Urothelium cell line (cell line): ENCODE measurements at places on chromosomes 1 and 21.

DNA sequence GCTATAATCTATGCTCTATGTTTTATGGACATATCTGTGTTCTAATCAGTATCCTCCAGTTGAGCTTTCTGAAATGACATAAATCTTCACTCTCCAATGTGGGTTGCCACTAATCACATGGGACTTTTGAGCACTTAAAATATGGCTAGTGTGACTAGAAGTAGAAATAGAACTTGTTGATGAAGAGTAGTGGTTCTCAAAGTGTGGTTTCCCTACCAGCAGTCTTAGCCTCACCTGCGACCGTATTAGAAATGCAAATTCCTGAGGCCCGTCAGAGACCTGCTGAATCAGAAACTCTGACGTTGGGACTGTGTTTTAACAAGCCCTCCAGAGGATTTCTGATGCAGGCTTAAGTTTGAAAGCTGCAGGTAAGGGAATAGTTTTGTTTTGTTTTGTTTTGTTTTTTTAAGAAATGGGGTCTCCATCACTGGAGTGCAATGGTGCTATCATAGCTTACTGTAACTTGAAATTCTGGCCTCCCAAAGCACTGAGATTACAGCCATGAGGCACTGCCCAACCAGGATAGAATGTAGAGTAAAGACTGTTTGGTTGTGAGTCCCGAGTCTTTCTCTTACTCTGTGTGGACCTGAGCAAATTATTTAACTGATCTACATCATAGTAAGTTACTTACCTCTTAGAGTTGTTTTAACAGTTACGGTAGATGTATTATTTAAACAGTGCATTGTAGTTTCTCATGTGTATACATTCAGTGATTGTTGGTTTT, 21.7 kb downstream of the GLRX2 start:
- DNase-seq = no peak

GRCh38 chr1:245588116-245588639, 433.4 kb downstream of the KIF26B start:
- DNase-seq = no peak

DNA sequence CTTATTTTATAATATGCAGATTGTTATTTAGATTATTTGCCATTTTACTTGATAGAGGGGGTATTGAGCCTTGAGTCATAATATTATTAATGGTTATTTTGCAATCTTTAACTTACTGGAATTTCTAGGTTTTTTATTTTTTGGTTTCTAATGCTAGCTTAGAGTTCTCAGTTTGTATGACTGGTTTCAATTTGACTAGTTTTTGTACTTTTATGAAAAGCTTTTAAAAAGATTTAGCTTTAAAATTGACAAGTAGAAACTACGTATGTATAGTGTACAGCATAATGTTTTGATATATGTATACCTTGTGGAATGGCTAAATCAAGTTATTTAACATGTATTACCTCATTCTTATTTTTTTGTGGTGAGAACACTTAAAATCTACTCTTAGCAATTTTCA, 41.5 kb downstream of the CEP350 start:
- DNase-seq = no peak

DNA sequence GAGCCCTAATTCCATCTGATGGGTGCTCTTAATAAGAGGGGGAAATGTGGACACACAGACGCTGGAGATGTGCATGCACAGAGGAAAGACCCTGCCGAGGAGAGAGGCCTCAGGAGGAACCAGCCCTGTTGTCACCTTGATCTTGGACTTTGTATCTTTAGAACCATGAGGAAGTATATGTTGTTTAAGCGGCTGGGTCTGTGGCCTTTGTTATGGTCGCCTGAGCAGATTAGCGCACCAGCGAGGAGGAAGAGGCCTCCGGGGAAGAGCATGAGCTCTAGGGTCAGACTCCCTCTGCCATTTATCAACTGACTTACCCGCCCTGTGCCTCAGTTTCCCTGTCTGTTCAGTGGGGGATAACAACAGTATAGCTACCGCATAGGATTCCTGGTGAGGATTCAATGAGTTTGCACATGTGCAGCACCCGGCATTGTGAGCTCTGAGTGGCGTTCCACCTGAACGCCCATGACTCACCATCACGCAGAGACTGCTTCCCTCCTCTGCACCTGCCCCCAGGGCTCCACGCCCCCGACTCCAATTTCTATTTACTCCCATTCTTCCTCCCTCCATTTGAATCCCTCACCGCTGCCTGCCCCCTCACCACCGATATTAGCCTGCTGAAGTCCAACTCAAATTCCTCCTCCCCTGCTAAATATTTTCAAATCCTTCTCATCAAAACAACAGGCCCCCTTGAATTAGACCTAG, 67.2 kb downstream of the ATP5PO start:
- DNase-seq = no peak

GRCh38 chr1:86757272-86757984, 53.1 kb downstream of the SH3GLB1 start:
- no peak for DNase-seq

DNA sequence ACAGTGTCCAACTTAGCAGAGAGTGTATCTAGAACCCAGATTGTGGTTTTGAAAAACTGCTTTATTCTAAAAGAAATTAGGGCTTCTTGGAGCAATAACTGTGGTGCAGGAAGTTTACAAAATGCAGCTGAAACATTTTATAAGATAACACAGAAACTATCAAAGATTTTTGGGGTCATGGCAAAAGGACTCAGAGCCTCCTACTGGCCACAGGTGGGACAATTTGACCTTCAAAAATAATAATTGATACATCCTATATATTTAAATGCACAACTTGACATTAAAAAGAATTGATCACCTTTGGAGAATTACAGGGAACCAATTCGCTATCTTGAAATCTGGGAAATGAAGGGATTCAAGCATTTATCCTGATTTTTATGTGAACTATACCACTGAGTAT, 235.2 kb downstream of the RPS6KC1 start:
- no peak for DNase-seq

DNA sequence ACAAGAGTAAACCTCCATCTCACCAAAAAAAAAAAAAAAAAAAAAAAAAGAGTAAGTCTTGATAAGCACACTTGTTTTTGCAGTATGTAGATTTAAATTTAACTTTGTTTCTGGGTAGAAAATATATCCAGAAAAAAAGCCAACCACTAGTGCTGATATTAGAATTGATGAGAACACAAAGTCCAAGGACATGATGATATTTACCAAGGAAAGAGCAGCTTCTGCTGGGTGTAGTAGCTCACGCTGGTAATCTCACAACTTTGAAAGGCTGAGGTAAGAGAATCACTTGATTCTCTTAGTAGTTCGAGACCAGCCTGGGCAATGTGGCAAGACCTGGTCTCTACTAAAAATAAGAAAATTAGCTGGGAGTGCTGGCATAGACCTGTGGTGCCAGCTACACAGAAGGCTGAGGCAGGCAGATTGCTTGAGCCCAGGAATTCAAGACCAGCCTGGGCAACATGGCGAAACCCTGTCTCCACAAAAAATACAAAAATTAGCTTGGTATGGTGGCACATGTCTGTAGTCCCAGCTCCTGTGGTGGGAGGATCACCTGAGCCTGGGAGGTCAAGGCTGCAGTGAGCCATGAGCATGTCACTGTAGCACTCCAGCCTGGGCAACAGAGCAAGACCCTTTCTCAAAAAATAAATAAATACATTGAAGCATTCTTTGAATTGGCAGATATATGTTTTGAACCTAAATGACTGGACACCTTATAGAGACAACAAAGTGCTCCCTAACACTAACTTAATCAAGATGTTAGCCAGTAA, 63.6 kb upstream of the CACYBP start:
- DNase-seq = no peak

GRCh38 chr21:45496968-45497845, 45.0 kb downstream of the SLC19A1 start:
- DNase-seq = no peak

- DNase-seq = no peak
Observed at GRCh38 chr1:235502601-235503402, 1.4 kb downstream of the B3GALNT2 start.

GRCh38 chr1:45820788-45821187, 17.4 kb downstream of the MAST2 start:
- DNase-seq = no peak

- no peak for DNase-seq
Observed at GRCh38 chr1:220462752-220463151, 65.2 kb upstream of the MARK1 start.

DNA sequence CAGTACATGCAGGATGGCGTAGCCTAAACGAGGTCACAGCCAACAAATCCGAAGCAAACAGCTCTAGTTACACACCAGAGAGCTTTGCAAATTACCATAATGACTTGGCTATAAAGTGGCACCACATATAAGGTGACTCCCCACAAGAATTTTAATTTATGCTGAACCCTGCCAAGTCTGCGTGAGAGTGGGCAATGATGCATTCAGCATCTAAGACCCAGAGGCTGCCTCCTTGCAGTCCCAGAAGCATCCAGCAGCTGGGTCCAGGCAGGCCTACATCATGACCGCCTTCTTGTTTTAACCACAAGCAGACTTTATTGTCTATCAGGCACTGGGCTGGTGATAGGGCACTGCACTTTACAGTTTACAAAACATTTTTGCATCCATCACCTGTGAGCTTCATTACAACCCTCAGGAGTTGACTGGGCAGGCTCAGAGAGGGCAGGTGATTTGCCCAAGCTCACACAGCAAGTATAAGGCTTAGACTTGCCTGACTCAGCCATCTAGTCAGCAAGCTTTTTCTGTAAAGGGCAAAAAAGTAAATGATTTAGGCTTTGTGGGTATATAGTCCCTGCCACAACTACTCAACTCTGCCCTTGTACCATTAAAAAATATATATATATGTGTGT, 134.6 kb downstream of the GLIS1 start:
- DNase-seq = no peak

- no peak for DNase-seq
Observed at GRCh38 chr21:41373763-41374162, 11.9 kb downstream of the MX2 start.

- DNase-seq = peak; percentile 97
Observed at GRCh38 chr1:200409761-200410565, at the start of gene ZNF281. Gene ZNF281 (minus strand): TSS chr1:200410036. CDS start chr1:200409705, 331 bp downstream.

GRCh38 chr1:160115545-160116282, at the start of gene ATP1A2:
Gene ATP1A2 (plus strand): TSS chr1:160115759. CDS start chr1:160115862, 103 bp downstream.
- DNase-seq = no peak

DNA sequence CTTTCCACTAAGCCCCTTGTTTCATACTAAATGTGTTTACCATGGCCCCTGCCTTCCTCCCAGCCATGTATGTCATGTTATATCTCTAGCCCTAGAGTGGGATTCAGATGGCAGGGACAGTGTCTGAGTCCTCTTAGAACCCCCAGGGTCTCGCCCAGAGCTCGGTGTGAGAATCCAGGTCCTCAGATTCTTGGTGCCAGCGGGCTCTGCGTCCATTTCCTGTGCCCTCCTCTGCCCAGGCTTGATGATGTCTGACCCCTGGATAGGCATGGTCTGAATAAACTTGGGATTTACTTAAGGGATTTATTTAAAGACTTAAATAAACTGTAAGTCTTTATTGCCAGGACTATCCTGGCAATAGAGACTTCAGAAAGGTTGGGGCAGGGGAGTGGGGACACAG, 6.2 kb upstream of the KISS1 start:
- DNase-seq = no peak

- DNase-seq = no peak
Observed at GRCh38 chr1:78622548-78622947, 2.3 kb downstream of the IFI44L start.

DNA sequence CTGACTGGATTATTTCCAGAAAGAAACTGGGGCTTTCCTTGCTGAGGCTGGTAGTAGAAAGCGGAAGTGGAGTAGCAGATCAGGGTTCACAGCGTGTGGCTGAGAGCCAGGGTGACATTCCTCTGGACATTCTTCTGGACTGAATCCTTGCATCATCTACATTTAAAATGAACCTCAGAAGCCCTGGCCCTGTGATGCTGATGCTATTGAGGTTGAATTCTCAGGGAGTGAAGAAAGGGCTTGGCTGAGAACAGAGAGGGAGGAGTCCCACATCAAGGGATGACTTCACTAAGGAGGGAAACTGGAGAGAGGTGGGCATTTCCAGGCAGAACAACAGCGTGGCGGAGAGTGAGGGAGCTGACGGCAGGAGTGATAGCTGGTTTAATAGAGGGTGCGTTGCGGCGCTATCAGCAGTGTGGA, 102.3 kb upstream of the LMO4 start:
- peak; percentile 87 for DNase-seq

DNA sequence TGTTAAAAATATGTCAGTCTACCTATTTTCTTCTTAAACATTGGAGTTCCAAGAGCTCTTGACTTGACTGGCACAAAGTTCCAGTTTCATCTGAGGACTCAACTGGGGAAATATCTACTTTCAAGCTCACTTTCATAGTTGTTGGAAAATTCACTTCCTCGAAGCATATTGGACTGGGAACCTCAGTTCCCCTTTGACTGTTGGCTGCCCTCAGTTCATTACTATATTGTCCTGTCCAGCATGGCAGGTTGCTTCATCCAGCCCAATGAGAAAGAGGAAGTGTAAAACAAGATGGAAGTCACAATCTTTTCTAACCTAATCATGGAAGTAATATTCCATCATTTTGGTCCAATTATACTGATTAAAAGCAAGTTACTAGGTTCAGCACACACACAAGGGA, 54.3 kb downstream of the ZNF697 start:
- DNase-seq = no peak

DNA sequence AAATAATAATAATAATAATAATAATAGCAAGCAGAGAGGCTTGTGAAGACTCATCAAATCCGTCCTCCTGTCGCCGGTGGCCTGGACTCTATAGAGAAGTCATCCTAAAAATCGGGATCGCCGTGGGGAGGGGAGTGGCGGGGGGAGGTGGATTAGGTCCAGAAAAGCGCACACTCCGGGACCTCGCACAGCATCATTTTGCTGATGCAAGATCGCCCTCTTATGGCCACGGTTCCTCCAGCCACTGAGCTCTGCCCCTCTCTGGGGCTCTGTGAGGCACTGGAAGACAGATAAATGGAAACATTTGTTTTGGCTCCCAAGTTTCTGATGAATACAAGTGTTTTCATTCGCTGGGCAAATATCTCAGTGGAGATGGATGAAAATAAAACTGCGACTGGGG, 612.0 kb downstream of the MATN1 start:
- peak; percentile 79 for DNase-seq

GRCh38 chr1:162150112-162150511, 80.6 kb downstream of the NOS1AP start:
- DNase-seq = no peak

GRCh38 chr1:82695443-82695842, 894.7 kb downstream of the ADGRL2 start:
- DNase-seq = no peak

- no peak for DNase-seq
Observed at GRCh38 chr1:40634901-40635655, 30.4 kb downstream of the RIMS3 start.

DNA sequence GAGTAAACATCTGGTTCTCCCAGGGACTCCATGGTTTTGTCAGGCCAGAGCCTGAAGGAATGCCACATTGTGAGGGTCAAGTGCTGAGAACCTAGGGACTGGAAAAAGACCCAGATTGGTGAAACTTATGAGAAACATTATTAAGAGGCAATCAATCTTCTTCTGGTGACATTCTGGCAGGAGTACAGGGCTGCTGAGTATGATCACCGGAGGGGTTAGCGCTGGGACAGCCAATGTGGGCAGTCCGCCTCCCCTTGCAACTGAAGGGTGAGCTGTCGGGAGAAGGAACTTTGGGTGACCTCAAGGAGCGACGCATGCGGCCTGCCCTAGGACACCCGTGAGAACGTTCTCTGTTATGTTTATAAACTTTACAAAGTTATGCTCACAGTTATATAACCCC, 429.0 kb downstream of the LMO4 start:
- no peak for DNase-seq

GRCh38 chr1:21077085-21077484, 99.6 kb downstream of the EIF4G3 start:
- DNase-seq = no peak

GRCh38 chr1:86951430-86951829, 37.0 kb downstream of the HS2ST1 start:
- no peak for DNase-seq
